ENCODE measurements at places on chromosomes 4 and X.

- no peak for DNase-seq
Measured at GRCh38 chr4:109614015-109614414, 54.0 kb downstream of the MCUB start.

- DNase-seq = no peak
Measured at GRCh38 chr4:156169861-156170260, 216.2 kb upstream of the CTSO start.

GRCh38 chr4:85826060-85826678 is 351.2 kb downstream of the ARHGAP24 start:
- no peak for DNase-seq

GRCh38 chrX:153305972-153306371 is 15.6 kb downstream of the PNMA6F start:
- DNase-seq = no peak

GRCh38 chr4:10028910-10029309 is 7.6 kb upstream of the SLC2A9 start:
- no peak for DNase-seq

DNA sequence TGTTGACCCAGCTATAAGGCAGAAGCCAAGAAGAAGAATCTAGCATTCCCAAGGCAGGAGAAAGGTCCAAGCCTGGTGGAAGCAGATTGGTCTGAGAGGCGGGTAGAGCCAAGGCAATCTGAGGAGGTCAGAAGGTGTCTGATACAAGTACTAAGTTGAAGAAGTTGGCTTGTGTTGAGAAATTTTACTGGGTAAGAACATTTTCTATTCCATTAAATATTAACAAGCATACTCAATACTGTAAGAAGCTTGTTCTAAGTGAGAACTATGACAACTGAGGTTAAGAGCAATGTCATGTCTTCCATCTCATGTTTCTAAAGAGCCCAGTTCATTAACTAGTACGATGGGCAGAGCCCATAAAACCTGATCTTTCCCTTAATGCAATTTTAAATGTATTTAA is 75.0 kb downstream of the FAM13A start:
- no peak for DNase-seq

DNA sequence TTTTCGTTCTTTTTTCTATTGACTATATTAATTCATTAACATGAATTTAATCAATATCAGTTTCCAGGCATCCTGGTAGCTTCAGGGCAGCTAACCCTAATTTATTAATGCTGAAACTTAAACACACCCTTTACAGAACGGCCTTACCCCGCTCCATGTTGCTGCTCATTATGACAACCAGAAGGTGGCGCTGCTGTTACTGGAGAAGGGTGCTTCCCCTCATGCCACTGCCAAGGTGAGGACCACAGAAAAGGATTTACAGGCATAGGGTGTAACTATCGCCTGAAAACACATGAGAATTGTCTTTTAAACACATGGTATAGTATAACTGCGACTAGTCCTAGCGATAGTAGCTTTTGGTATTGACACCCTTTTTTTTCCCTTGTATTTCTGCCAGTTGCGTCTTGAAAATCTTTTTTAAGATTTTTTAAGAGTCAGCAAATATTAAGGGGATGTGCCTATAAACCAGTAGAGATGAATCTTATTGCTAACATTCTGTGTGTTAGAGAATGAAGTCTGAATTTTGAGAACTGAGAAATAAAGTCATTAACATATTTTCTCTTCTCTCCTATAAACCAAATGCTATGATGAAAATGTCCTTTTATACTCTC is 229.0 kb downstream of the ANK2 start:
- peak; percentile 18 for DNase-seq

- no peak for DNase-seq
Measured at GRCh38 chr4:185846505-185847150, 34.6 kb upstream of the SORBS2 start.

GRCh38 chrX:119880552-119881437 is 9.2 kb downstream of the NDUFA1 start:
- DNase-seq = no peak

- no peak for DNase-seq
Measured at GRCh38 chr4:67725132-67725531, 24.2 kb upstream of the UBA6 start.

DNA sequence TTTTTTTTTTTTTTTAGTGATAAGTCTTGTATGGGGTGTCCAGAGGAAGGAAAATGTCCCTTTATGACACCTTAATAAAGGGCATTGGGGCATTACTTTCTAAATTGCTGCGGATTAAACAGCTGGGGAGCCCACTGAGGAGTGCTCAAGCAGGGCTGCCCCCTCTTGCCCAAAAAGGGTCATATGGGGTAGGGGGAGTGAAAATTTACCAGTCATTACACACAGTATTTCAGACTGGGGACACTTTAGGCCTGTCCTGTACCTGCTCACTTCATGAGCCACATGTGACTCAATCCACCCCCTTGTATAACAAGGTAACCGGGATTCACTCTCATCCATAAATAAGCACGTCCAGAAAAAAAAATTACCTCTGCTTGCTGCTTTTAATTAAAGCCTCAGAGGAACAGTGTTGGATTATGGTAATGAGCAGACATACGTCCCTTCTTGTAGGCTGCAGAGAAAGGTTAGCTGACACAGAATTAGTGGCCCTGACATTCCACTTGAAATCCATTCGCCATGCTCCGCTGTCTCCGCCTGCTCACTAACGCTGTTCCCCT is 1.8 kb downstream of the PRDM8 start:
- no peak for DNase-seq

GRCh38 chr4:1582227-1582626 is 101.9 kb downstream of the FAM53A start:
- DNase-seq = no peak

DNA sequence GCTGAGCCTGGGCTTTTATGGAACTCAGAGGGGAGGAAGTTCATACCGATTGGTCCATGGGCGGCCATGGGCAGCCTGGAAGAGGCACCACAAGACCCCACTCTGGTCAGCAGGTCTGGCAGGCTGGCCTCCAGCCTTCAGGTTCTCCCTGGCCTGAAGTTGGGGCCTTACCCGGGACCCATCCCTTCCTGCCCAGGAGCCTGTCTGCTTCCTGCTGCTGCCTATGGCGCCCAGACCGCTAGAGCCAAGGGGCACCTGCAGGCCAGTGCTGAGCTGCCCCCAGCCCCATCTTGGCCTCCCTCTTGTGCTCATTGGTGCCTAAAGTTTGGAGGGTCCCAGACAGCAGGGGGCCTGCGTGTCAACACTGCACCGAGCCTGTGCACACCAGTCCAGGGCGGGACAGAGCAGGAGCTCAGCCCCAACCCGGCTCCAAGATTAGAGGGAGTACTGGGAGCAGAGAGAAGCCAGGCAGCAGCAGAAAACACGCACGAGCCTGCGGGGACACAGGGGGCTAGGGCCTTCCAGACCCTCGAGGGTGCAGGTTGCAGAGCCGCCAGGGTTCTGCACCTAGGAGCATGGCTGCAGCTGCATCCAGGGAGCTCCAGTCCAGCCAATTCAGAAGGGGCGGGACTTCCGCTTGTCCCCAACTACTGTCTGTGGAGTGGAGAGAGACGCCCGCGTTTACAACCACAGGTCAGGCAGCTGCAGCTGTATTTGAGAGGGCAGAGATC is 30.7 kb upstream of the ZNF280C start:
- no peak for DNase-seq

DNA sequence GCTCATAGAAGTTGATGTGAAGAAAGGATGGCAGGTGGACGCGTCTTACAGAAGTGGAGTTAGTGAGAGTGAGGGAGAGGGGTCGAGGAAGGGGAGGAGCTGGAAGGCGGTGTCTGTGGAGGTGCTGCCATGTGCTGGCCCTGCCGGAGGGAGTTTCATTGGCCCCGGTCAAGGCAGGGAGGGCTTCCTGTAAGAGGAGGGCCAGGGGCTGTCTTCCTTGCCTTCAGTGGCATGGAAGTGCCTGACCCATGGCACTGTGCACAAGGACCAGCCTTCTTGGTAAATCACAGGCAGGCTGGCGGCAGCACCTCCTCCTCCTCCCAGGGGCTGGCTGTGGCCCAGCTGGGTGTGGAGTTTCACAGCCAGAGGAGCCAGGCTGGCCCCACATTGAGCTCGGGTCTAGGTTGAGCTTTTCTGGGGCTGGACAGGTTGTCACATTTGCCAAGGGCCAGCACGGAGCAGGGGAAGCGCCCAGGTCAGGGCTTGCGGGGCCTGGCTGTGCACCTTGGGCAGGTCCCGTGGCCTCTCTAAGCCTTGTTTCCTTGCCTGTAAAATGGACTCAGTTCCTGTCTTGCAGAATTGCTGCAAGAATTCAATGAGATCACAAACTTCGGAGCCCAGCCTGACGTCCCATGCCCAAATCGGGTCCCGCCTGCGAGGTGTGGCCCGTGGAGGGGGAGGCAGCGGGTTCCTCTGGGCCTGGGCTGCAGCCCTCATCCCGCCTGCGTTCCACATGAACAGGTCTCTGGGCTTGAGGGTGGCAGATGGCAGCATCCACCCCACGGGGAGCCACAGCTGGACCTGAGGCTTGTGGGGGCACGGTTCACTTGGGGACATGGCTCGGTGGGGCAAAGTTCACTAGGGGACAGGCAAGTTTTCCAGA is 7.0 kb downstream of the HTRA3 start:
- no peak for DNase-seq

DNA sequence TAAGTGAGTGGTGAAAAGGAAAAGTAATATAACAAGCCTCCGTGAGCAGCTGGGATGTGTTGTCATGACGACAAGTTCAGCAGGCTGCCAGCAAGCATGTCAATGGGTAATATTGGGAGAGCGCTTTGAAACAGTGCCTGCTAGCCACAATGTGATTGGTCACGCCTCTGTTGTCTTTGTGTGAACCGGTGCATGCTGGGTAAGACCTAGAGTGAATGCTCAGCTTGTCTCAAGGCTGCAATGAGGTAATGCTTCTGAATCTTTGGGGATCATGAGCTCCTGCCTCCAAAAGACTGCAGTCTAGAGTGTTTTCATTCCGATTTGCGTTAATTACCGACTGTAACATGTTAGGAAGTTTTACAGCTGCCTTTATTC is 54.9 kb downstream of the STOX2 start:
- DNase-seq = no peak

GRCh38 chrX:17758382-17758781 is 21.1 kb downstream of the SCML1 start:
- DNase-seq = no peak
